ENCODE measurements at places on chromosomes 4 and X.
A peak's percentile ranks its signal among the peaks of the same experiment; 100 is the strongest.

DNA sequence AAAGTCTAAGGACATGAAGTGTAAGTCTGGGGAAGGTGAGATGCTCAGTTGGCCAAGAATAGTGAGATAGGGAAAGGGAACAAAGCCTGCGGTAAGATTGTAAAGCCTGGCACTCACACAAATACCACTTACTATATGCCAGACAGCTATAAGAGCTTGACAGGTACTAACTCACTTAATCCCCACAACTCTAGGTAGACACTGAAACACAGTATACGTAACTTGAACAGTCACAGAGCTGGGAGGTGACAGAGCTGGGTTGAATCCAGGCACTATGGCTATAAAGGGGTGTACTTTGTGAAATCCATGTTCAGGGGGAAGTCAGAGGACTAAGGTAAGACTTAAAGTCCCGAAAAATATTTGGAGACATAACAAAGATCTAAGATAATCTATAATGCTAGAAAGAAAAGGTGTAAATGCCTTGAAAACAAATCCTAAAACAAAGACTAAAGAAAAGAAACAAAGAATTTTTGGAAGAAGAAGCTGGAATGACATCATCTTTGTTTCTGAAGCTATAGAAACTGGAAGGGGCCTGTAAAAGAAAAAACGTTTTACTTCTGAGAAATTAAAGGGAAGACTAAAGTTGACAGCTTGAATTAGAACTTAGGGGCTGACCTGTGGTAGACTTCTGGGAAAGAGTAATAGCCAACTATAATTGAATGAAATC lies 172.5 kb downstream of the PPP3CA start:
- DNase-seq, result no peak

DNA sequence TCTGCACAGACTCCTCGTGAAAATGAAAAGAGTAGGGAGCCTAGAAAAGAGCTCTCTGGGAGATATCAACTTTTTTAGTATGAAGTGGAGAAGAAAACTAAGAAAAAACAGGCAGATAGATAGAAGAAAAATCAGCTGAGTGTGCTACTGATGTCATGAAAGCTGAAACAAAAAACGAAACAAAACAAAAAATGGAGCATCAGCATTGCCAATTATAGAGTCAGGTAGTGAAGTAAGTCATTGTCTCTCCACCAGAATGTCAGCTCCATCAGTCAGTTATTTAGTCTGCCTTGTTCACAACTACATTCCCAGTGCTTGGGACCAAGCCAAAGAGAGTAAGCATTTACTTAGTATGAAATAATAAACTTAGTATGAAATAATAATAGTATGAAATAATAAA lies 595.1 kb downstream of the STPG2 start:
- no peak for DNase-seq

- peak; percentile 62 for DNase-seq
Observed at GRCh38 chr4:55866973-55867574, 13.6 kb downstream of the EXOC1 start.

DNA sequence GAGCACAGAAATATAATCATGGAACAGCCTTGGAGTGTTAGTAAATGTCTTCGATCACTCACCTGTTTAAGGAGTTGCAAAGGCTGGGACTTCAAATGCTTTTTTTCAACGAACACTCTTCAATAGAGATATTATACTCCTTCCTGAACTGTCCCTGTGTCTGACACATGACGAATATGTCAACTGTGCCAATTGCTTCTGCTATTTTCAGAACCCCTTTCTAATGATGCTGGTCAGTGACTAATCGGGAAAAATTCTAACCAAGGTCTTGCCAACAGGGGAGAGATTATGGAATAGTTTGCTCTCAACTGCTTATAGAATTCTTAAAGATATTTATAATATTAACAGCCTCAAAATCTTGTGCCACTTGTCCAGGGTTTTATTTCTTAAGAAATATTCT lies 8.5 kb upstream of the KLHL34 start:
- DNase-seq, result no peak

DNA sequence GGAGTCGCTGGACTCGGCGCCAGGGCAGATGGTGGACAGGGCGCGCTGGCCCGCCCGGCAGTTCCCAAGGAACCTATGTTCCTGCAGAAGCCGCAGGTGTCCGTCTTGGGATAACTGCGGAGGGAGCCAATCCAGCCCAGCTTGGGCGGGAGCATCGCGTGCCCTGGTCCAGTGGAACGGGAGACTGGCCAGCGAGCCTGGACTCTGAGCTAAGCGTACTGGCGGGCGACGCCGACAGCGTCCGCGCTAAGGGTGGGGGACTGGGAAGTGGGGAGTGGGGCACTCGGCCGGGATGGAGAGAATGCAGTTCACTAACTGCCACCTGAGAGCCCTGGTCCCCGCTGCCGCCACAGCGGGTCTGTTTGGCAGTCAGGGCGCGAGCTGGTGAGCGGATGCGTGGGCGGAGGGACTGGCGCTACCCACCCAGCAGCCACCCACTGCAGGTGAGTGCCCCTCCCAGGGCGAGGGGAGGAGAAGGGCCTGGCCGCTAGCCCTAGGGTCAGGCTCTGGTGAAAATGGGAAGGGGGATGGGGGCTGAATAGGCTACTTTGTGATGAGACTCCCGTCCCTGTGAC lies 1.3 kb upstream of the MAMLD1 start:
- peak; percentile 40 for DNase-seq

GRCh38 chrX:4550018-4550417 lies 836.6 kb upstream of the PRKX start:
- peak; percentile 0 for DNase-seq

GRCh38 chr4:18691431-18692200 lies 670.1 kb upstream of the LCORL start:
- DNase-seq, result peak; percentile 13

DNA sequence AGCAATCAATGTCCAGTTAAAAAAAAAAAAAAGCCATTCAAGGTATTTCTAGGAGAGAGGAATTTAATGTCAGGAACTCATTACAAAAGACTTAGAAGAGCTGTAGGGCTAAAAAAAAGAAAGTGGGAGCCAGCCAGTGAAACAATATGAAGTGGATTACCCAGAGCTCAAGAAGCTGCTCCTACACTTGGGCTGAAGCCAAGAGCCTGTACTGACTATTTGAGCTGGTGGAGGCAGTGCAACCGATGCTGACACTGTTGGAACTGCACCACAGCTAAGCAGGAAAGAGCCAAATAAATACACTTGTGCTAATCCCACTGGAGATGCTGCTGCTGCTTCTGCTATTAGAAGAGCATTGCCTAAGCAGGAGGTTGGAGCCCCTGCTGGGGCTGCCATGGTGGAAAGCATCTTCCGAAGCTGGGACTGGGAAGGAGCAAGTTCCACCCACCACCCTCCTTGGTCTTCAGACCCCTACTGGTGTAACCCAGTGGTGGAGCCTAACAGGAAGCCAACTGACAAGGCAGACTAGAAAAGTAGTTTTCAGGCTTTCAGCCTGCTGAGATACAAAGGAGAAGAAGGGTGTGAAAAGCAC lies 65.4 kb downstream of the CXXC4 start:
- peak; percentile 72 for DNase-seq

- no peak for DNase-seq
Observed at GRCh38 chr4:84809946-84810345, 156.5 kb downstream of the WDFY3 start.

GRCh38 chr4:111475001-111475400 lies 670.3 kb upstream of the FAM241A start:
- DNase-seq, result peak; percentile 53

GRCh38 chrX:154793084-154793795 lies 12.0 kb downstream of the MPP1 start:
- DNase-seq, result no peak

DNA sequence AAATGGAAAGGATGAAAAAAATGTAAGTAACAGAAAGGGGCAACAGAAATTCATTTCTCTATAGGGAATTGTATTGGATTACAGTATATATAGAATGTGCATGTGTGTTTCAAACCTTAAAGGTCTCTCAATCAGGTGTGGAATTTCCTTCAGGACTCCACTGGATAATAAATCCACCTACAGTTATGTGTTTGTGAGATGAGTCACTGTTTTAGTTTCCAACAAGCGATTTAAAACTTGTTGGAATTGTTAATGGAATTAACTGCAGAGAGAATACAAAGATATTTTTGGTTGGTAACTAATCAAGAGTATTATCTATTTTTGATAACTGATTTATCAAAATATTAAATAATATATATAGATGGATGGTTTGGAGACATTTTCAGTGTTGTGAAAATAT lies 32.8 kb downstream of the CEP44 start:
- no peak for DNase-seq

DNA sequence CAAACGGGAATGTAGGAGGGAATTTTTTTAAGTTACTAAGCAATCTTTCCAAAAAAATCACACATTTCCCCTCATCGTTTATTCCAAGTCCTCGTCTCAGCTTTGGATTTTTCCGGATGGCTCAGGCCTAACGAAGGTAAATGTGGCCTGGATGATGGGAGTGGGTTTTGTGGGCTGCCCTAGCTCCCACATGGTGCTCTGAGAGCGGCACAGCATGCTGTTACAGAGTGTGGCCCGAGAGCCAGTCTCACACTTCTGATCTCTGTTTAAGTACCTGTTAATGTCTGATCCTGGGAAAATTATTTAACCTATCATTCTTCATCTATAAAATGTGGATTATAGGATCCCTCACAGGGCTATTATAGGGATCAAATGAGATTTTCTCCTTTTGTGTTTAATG lies 38.2 kb upstream of the ADAM29 start:
- DNase-seq, result no peak

DNA sequence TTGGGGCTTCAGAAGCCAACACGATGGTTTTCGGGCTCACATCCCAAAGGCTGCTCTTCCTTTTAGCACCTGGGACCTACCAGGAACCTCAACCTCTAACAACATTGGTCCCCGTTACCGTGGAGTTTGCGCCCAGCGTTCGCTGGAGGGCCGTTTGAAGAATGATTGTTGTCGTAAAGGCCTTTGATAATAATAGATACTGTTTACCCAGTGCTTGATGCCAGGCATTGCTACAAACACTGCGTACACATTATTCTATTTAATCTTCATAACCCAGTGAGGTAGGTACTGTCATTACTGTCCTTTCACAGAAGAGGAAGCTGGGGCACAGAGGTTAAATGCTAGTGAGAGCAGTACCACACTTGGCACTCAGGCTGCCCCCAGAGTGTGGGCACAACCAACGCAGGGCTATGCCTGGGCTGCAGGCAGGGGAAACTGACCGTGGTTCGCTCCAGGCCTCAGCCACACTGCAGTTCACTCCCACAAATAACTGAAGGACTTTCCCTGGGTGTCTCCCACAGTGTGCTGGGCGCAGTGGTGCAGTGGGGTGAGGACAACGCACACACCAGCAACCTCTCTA lies 1.0 kb upstream of the ACSL1 start:
- no peak for DNase-seq

GRCh38 chrX:16722481-16722880 lies 3.1 kb downstream of the SYAP1 start:
- DNase-seq, result no peak

- DNase-seq, result no peak
Observed at GRCh38 chr4:74377714-74378113, 12.8 kb downstream of the EREG start.

DNA sequence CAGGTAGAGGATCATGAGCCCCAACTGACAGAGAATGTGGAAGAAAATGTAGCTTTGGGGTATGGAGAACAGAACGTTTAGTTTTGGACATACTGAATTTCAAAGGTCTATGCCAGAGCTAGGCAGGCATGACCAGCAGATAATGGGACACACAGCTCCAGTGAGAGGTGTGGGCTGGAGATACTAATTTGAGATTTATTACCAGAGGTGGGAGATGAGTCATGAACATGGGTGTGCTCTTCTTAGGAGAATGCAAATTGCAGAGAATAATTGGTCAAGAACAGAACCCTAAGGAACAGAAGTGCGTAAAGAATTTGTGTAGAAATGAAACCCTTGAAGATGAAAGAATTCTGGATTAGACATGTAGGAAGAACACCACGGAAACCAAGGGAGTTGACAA lies 125.2 kb downstream of the PACRGL start:
- no peak for DNase-seq

- DNase-seq, result peak; percentile 47
Observed at GRCh38 chr4:26330186-26330787, 9.5 kb downstream of the RBPJ start.

DNA sequence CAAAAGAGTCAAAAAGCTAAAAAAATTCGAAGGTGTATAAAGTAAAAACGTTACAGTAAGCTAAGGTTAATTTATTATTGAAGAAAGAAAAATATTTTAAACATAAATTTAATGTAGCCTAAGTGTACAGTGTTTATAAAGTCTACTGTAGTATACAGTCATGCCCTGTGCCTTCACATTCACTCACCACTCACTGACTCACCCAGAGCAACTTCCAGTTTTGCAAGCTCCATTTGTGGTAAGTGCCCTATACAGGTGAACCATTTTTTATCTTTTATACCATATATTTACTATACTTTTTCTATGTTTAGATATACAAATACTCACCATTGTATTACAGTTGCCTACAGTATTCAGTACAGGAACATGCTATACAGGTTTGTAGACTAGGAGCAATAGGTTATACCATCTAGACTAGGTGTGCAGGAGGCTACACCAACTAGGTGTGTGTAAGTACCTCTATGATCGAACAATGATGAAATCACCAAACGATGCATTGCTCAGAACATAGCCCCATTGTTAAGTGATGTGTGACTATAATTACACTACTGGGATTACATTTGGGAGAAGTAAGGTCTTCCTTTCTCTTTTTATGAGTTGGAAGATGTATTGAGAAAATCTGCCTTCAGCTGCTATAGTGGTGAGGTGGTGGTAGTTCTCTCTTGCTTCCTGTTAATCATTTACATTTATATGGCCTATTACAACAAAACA lies 27.2 kb downstream of the TMSB4X start:
- no peak for DNase-seq

DNA sequence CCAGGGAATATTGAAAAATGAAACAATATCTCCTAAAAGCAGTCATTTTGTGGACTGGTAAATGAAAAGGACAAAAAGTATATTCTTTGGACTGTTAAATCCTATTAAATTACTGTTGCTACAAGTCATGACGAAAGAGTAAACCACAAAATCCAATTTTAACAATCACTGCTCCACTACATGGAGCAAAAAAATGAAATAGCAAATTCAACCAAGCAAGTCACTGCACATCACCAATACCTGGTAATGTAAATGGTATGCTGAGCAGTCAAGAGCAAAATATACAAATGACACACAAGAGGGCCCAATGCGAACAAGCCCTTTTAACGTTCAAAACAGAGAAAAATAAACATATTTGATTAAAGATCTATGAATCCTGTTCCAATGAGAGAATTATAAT lies 126.2 kb downstream of the KLHL13 start:
- no peak for DNase-seq

GRCh38 chr4:11440481-11441193 lies 11.9 kb upstream of the HS3ST1 start:
- no peak for DNase-seq

DNA sequence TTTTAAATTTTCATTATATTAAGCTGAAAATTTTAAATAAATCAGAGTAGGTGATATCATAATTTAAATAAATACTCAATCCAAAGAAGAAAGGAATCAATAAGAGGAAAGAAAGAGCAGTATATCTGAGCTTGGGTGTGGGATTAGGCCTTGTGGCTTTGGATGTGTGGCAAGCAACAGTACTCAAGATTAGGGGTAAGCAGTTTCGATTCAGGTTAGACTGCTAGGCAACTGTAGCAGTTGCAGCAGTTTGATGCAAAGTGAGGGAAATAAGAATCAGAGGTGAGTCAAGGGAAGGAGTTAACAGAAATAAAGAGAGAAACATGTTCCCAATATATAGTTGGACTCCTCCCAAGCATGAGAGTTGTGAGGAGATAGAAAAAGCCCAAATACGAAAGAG lies 599.6 kb upstream of the KLHL4 start:
- no peak for DNase-seq

- no peak for DNase-seq
Observed at GRCh38 chr4:176767183-176767582, 25.5 kb downstream of the VEGFC start.

Measured in NCI-H524 (cell line).